A549 treated with Mapracorat at 1 μM for 4 hours (cell line): ENCODE measurements at places on chromosomes 13 and 19. TPM values are rescaled to one million over a fixed set of nuclear protein-coding genes. Genes with fewer than 3 reads are reported as not detected.

The KIR2DL1 gene
- not detected in 5 replicates for total RNA-seq

The NXNL1 gene
- not detected in 5 replicates for total RNA-seq

The ERICH4 gene
- total RNA-seq, result 0.15 TPM in 1 of 5 replicates, not detected in the others

The ANKLE1 gene
- 0.22 to 0.56 TPM (median 0.35 TPM) in 5 replicates for total RNA-seq

The CGB5 gene
- total RNA-seq, result 0.38 to 0.85 TPM (median 0.62 TPM) in 4 of 5 replicates, not detected in the other

The CCDC122 gene
- 0.98 to 5.6 TPM (median 3.5 TPM) in 5 replicates for total RNA-seq

The KMT5C gene
- total RNA-seq, result 3.6 to 8.3 TPM (median 6.7 TPM) in 5 replicates

The ZNF132 gene
- 0.12 to 0.19 TPM (median 0.12 TPM) in 4 of 5 replicates, not detected in the other for total RNA-seq

The ADM5 gene
- 3.6 to 7.2 TPM (median 5.1 TPM) in 5 replicates for total RNA-seq

The ZNF554 gene
- total RNA-seq, result 0.79 to 1.3 TPM (median 1.0 TPM) in 5 replicates

The KIR3DL2 gene
- not detected in 5 replicates for total RNA-seq

The RYR1 gene
- 5.4 to 6.3 TPM (median 6.1 TPM) in 5 replicates for total RNA-seq

The CCL25 gene
- not detected in 5 replicates for total RNA-seq

The F10 gene
- 0.15 TPM in 1 of 5 replicates, not detected in the others for total RNA-seq
